ENCODE measurements at places on chromosomes 6 and 20. TPM values are rescaled to one million over a fixed set of nuclear protein-coding genes. Genes with fewer than 3 reads are reported as not detected.

DNA sequence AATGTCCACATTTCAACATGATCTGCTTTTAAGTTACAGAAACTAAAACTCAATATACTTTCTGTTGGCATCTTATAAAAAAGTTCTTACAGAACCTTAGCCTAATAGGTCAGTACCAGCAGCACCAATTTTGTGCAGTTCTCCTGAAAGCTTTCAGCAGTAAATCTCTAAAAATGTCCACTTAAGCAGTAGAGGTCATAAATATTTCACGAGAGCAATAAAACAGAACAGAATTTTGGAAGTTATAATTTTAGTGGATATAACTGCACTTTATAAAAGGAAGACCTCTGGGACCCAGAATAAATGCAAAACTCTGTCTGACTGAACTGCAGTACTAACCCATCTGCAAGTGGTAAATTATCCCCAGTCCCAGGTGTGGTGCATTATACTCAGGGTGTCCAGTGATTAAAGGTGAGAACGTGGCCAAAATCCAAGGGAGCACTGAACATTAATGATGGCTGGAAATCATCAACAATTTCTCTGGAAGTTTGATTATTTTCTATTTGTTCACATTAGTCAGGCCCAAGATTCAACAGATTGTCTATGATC lies 172.6 kb upstream of the RSPO3 start:
- no peak for DNase-seq

LINC00237 gene
- polyA plus RNA-seq: not detected

DNA sequence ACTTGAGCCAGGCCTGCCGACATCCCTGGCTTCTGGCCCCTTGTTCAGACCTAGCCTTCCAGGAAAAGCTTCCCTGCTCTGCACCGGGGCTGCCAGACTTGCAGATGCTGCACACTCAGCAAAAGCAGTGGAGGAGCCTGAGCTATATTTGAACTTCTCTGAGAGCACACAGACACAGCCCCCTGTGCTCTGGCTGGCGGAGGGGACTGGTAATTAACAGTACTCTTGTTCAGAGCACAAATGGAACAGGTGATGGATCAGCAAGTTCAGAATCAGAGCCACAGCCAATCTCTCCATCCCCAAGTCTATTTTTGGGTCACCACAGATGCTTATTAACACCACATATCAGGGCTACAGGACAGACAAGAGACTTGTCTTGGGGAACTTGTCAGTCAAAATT lies 27.6 kb upstream of the RIMS4 start:
- DNase-seq: no peak

DNA sequence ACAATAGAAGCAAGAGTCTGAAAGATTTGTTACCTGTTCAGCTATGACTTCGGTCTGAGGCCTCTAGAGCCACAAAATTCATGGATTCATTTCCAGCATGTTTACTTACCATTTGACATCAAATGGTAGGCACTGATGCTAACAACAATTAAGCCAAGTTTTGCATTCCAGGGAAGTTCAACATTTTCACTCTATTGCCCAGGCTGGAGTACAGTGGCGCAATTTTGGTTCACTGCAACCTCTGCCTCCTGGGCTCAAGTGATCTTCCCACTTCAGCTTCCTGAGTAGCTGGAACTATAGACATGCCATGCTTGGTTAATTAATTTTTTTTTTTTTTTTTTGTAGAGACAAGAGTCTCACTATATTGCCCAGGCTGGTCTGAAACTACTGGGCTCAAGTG lies 114.1 kb upstream of the SGK1 start:
- no peak for DNase-seq

CCDC170 gene
- 0.12 TPM for polyA plus RNA-seq

KHDC1L gene
- polyA plus RNA-seq: 0.22 TPM

PNLDC1 gene
- not detected for polyA plus RNA-seq

- DNase-seq: no peak
Observed at GRCh38 chr6:14517516-14518105, 400.0 kb downstream of the CD83 start.

- peak; percentile 8 for DNase-seq
Observed at GRCh38 chr6:114342826-114343781, at the start of gene HS3ST5. Gene HS3ST5 (minus strand): TSS chr6:114343023. CDS start chr6:114062845, 280,178 bp downstream.

DNA sequence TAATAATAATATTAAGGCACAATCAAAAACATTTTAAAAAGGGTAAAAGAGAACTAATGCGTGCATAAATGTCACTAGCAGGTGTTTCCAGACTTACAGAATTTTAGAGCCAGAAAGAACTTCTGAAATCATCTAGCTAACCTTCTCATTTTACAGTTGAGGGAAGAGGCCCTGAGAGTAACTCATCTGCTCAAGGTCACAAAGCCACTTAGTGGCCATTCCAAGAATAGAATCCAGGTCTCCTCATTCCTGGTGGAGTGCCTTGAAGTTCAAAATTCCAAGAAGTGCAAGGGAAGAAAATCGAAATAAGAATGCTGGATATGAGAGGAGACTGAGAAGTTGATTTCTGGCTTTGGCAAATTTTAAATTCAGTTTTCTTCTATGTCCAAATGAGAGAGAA lies 3.2 kb upstream of the KIAA0408 start:
- DNase-seq: peak; percentile 10

GRCh38 chr20:50274570-50275430 lies 84.2 kb downstream of the CEBPB start:
- DNase-seq: no peak

GRCh38 chr6:46610862-46611553 lies 41.6 kb downstream of the CYP39A1 start:
- no peak for DNase-seq

DNA sequence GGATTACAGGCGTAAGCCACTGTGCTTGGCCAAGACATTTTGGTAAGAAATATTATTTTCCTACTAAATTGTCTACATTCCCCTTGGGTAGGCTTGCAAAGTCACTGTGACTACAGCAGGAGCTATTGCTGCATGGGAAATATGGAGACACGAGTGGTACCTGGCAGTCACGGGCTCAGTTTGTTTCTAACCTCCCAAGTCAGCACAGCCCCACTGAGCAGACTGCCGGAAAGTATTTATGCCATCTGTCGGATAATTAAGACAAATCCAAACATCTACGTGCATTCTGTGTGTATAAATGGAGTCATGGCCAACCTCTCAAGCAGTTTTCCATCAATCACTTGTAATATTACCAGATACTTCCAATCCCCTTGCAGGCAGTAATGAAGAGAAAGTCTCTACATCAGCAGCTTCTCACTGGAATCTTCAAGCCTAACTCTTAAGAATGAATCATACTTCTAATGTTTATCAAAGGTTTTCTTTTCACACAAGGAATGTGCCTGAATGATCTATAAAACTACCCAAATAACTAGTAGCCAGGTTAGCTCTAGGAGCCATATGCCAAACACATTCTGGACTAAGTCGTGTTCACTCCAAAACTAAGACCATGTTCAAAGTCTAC lies 20.1 kb downstream of the PSMB1 start:
- DNase-seq: peak; percentile 50

Measured in IMR-90 (cell line).